ENCODE measurements at places on chromosomes 12 and 14.

DNA sequence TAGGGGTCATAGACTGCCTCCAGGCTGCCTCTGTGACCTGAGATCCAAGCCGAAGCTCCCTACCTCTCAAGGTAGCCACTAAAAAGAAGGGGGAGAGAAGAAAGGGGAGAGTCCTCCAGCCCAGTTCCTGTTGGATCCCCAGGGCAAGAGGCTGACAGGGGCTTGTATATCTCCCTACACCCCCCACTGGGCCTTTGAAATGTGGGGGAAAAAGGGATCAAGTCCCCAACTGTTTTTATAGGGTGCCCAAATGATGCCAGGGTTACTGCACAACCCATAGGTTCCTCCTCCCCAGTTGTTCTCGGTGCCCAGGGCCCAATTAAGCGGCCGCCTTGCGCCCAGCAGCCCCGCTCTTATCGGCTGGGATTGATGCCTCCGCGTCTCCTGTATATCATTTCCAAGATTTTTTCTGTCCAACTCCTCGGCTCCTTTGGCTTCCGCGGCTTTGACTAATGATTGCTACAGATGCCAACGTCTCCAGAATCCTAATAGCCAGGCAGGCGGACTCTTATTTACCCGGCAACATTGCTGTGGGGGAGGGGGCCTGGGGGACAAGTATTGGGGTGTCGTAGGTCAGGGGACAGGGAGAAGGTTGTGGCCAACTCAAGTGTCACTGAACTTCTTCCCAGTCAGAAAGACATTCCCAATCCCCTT, 7.6 kb upstream of the HOXC4 start:
- DNase-seq = no peak

- no peak for DNase-seq
Observed at GRCh38 chr14:20789230-20789813, 8.3 kb downstream of the RNASE6 start.

DNA sequence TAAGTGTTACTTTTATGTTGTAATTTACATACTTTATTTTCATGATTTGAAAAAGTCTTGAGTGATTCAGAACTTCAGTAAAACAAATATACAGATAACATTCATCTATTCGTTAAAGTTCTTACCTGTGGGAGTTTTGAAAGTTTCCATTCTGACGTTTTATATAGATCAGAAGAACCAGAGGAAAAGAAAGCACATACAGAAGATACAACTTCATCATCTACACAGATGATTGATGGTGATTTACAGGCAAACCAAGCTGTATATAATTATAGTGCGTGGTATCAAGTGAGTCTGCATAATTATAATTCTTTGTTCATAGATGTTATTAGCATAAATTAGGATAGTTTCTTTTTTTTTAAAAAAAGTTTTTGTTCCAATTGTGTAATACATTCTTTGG, 20.0 kb downstream of the FKBP3 start:
- DNase-seq = no peak

DNA sequence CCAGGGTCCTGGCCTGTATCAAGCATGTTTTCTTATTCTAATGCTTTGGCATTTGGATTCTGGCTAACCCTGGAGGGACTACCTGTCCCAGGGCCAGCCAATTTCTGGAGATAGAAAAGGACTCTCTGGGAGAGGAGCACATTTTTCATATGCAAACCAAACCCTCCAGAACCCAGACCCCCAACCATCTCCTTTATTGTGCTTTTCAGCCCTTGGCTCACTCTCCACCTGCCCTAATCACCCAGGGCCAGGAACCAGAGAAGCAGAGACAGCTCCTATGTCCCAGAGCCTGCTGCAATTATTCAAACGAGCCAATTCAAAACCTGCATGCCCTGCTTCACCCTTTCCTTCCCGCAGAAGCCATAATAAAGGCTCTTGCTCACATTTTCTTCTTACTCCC, 23.8 kb downstream of the HSPB8 start:
- DNase-seq = no peak

DNA sequence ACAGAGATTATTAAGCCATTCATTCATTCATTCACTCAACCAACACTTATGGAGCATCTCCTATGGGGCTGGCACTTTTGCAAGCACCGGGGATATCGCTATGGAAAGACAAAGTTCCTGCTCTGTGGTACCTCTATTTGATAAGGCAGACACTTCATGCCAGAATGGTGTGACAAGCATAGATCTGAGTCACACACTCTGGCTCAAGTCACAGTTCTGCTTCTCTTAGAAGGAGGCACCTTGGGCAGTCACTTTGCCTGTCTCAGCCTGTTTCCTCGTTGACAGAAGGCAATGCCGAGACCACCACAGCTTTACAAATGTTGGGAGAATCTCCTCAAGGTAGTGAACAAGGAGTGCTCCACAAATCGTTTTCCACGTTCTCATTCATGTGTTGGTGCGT, 205.2 kb downstream of the SLC41A2 start:
- no peak for DNase-seq

- DNase-seq = no peak
Observed at GRCh38 chr12:73951956-73952703, 585.5 kb upstream of the ATXN7L3B start.

DNA sequence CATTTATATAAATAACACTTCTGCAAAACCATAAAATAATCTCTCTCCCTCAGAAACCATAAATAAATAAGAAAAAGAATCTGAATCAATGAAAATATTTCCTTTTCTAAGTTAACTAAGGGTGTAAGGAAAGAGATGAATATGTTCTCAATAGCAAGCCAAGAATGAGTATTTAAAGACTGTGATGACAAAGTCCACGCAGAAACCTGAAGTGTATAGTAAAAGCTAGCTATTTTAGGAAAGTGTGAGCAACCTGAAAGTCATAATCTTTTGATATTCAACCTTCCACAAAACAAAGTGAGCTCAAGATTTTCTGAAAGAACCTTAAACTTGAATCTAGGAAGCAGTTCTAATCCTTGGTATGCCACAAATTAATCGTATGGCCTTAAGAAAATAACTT, 15.9 kb downstream of the EIF2S3B start:
- no peak for DNase-seq

DNA sequence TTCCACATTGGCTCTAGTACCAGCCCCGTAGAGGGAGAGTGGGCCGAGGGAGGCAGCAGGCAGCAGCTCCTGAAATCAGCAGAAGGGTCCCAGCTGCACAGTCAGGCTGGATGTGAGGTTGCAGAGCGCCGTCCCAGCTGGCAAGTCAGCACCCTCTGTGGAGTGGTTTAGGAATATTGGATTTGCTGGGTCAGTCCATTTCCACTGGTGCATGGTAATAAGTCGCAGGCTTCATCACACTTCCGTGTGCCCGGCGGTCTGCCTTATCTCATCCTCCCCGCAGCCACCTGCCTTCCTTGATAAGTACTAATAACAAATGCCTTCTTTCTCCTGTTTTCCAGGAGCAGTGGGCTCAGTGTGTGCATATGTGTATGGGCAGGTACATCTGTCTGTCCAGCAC, 112.9 kb downstream of the TSPAN9 start:
- no peak for DNase-seq

- no peak for DNase-seq
Observed at GRCh38 chr14:90045616-90046015, 16.2 kb upstream of the KCNK13 start.

GRCh38 chr12:91804533-91804932, 341.1 kb downstream of the BTG1 start:
- DNase-seq = no peak

DNA sequence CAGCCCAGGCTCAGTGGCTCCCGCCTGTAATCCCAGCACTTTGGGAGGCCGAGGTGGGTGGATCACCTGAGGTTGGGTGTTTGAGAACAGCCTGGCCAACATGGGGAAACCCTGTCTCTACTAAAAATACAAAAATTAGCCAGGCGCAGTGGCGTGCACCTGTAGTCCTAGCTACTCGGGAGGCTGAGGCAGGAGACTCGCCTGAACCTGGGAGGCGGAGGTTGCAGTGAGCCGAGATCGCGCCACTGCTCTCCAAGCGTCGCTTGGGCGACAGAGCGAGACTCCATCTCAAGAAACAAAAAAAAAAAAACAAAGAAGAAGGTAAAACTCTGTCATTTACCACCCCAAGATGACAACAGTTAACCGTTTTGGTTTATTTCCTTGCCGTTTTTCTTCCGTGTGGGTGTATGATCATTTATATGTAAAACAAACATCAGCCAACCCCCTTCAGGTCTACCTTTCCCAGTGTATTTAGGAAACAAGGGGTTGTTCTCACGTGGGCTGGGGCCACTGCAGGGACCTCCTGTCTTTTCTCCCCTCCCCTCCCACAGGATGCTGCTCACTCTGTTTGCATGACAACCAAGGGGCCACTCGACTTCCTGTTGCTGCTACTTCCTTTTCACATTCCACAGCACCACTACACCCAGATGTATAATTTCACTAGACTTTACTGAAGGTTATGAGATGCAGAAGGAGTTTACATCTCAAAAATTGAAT, 13.6 kb downstream of the TTC9 start:
- DNase-seq = no peak

DNA sequence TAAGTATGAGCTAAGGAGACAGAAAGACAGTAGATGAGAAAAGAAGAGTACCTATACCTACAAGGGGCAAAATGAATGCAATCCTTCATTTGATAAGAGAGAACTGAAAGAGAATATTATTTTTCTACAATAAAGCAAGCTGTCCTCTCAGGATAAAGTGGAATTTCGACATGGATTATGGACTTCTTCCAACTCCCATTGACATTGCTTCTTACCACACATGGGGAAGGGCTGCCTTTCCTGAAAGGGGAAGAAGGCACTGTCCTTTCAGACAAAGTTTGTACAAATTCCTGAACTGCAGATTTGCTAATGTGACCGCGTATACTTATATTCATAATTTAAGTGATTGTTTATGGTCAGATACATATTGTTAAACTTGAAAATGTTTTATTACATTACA, 4.3 kb upstream of the HEBP1 start:
- DNase-seq = no peak

DNA sequence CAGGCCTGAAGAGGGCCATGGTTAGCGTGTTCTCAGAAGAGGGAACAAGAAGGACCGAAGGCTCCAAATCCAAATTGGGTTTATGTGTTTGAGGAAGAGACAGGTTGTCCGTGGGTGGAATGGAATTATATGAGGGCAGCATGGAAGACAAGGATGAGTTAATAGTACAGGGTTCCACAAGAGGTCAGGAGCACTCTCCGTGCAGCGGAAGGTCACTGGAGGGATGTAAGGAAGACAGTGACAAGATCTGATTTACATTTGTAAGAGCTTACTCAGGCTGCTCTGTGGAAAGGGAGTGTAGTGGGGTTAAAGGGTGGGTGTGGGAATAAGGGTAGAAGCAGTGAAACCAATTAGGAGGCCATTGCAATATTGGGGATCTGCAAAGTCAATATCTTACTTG, 97.0 kb downstream of the TPH2 start:
- DNase-seq = no peak

DNA sequence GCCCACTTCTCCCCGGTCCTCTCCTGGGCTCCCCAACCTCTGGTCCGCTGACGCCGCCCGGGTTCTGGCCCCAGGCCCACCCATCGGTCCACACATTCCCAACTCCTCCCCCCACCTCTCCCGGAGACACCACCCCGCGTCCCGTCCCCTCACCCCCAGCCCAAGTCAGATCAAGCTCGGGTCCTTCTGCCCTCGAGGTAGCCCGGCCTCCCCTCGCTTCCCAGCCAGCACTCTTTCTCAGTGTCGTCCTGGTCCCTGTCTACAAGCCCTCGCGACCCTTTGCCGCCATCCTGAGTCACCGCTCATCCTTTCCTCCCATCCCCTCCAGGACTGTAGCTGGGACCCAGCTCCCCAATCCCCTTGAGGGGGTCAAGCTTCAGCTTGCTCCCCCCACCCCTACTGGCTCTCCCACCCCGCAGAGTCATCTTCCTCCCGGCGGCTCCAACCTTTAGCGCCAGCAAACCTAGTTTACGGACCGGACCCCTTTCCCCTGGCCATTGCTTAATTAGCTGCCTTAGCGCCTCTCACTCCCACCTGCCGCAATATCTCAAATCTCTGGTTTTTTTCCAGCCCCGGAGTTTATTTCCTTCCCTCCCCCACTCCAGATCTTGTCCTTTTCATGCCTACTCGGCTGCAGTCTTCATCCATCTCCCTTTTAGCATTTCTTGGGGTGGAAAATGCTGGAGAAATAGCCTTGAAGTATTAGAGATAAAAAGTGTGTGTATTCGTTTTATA, 1.1 kb downstream of the PPP4R4 start:
- no peak for DNase-seq

- DNase-seq = no peak
Observed at GRCh38 chr14:78286210-78286609, 116.0 kb downstream of the NRXN3 start.

GRCh38 chr12:92485351-92486348, 217.1 kb upstream of the PLEKHG7 start:
- DNase-seq = no peak

GRCh38 chr14:88229428-88229827, 93.6 kb downstream of the KCNK10 start:
- no peak for DNase-seq

DNA sequence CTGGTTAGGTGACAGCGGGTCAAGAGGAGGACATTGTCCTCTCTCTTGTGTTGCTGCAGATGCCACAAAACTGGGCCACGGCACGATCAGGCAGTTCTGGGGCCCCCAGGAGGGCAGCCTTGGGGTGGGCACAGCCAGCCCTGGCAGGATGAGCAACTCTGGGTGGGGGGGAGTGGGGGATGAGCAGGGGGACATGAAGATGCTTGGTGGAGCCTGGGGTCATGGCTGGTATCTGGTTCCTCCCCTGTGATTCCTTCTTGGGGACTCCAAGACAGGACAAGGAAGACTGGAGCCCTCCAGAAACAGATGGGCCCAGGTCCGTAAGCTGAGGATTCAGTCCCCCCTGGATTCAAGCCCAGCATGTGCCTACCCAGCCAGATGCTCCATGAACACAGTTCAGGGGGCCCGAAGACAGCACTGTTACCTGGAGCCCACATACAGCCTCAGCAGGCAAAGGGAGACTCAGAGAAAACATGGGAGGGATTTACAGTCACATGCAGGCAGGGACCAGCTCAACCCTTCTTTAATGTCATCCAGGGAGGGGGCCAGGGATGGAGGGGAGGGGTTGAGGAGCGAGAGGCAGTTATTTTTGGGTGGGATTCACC, 10.4 kb downstream of the SERPINA1 start:
- no peak for DNase-seq

- DNase-seq = no peak
Observed at GRCh38 chr12:105843561-105843960, 295.2 kb downstream of the NUAK1 start.

- no peak for DNase-seq
Observed at GRCh38 chr14:40855343-40855742, 751.3 kb upstream of the LRFN5 start.

- DNase-seq = no peak
Observed at GRCh38 chr12:2492236-2492635, 302.5 kb upstream of the FKBP4 start.

DNA sequence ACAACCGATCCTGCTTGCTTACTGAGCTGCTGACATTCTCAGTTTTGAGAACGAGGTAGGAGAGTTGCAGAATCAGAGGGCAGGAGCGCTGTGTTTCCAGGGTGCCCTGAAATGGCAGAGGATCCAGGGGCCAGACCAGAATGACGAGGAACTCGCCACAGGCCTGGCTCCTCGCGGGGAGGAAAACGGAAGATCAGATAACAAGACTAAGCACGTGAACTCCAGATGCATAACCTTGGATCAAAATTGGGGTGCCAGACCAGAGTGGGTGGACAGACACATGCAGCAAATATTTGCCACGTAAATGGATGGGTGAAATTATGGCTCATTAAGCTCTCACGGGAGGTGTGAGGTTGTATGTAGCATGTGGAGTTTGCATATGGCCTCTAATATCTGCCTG, 46.5 kb downstream of the ELK3 start:
- no peak for DNase-seq

- no peak for DNase-seq
Observed at GRCh38 chr12:92503971-92504593, 198.7 kb upstream of the PLEKHG7 start.
